ENCODE measurements at places on chromosomes 6 and 20.
A peak's percentile ranks its signal among the peaks of the same experiment; 100 is the strongest.

DNA sequence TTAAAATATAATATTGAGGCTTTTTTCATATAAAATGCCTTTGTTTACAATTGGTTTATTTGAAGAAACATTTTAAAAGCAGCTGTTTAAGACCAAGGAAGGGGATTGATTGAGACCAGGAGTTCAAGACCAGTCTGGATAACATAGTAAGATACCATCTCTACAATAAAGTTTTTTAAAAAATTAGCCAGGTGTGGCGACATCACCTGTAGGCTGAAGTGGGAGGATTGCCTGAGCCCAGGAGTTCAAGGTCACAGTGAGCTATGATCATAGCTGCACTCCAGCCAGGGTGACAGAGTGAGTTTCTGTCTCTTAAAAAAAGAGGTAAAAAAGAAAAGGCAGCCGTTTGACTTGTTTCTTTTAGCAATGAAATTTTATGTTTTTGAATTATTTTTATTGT, 117.0 kb downstream of the STXBP5 start:
- no peak for DNase-seq

GRCh38 chr6:428047-428603, 36.6 kb downstream of the IRF4 start:
- no peak for DNase-seq

GRCh38 chr6:11092668-11093375, 812 bp upstream of the SMIM13 start:
- DNase-seq, result no peak

GRCh38 chr20:2535711-2536559, 438 bp upstream of the TMC2 start:
- no peak for DNase-seq

DNA sequence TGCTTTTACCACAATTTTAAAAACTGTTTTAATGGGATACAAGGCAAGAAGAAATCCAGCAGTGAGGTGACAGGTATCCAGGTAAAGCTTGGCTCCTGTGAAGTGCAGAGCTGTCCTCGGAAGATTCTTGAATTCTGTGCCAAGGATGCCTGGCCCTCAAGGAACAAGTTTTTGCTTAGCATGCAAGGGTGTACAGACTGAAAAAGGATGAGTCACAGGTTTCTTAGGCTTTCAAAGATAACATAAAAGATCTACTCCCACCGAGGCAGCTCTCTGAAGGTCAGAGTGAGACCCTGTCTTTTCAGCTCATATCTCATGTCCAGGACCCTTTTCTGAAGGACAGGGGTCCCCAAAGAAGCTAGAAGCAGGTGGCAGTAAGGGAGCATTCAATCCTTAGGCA, 83.3 kb downstream of the CHD6 start:
- DNase-seq, result no peak

DNA sequence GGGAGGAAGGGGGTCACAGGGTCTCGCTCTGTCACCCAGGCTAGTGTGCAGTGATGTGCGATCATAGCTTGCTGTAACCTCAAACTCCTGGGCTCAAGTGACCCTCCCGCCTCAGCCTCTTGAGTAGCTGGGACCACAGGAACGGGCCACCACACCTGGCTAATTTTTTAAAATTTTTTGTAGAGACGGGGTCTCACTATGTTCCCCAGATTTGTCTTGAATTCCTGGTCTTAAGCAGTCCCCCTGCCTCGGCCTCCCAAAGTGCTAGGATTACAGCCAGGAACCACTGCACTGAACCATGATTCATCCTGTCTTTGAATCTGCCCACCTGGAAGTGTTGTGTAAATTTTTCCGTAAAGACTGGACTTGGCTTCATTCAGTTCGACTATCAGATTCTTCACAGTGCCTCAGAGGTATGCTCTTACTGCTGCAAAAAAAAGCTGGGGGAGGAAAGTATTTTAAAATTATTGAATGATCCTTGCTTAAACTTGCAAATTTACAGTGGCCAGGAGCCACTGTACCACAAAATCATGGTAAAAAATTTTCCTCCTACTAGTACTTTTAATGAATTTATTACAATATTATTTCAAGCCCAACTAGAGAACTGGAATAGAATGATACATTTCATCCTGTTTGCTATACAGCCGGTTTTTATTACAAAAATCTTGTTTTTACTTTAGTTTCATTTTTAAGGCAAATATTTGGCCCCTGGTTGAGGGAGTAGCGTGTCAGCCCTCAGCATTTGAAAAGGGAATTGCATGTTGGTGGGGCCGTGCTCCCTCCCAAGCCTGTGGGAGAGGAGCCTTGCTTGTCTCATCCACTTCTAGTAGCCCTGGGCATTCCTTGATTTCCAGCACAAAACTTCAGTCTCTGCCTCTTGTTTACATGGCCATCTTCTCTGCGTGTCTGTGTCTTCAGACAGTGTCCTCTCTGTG, 202.5 kb upstream of the SGK1 start:
- DNase-seq, result no peak

GRCh38 chr6:34909320-34909883, 20.3 kb downstream of the ANKS1A start:
- DNase-seq, result no peak

DNA sequence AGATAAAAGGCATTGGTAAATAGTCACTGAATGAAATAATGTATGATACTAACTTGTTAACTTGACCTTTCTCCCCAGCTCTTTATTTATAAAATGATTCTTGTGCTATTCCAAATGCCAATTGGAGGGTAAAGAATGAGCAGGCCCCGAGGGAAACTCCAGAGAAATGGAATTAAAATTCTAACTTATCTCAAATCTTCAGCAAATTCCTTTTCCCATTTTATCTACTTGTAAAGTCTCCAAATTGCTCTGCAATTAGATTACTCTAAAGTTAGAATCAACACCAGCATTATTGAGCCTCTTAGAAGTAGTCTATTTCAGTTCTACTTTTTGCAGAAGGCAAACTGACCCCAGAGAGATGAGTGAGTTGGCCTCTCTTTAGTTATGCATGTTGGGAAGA, 165.9 kb upstream of the PREP start:
- no peak for DNase-seq

DNA sequence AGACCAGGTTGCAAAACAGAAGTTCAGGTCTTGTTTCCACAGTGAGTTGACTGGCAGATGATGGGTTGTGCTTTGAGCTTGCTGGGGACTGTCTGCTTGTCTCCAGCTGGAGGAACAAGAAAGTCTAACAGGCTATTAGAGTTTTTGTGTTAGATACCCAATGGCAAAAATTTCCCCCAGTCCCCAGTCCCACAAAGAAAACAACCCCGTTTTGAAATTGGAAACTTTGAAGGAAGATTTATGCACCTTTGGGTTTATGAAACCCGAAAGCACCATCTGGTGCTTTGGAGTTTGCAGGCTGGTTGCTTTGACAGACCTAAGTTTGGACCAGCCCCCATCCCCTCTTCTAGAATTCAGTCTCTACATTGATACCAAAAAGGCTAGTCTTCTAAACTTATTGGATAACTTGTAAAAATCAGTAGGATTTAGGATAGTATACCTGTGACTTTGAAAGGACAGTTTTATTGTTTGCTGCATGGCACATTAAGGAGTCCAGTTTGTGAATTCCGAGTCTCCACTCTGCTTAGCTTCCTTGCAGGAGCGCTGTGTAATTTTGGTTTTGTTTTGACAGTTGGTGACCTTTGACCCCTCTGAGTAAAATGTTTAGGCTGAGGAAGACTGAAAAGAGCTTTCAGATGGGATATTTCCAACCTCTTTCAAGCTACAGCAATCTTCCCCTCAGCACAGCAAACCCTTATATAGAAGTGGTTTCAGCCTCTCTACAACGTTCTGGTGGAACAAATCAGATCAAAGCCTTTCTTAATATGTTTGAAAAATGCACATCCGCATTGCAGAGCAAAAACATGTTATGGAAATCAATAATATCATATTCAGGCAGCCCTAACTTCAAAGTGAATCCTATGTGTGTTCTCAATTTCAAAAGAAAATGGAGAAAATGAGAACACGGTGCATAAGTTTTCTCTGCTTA, 25.5 kb upstream of the PRL start:
- DNase-seq, result no peak

- no peak for DNase-seq
Observed at GRCh38 chr20:21047981-21048380, 58.2 kb downstream of the LINC00237 start.

DNA sequence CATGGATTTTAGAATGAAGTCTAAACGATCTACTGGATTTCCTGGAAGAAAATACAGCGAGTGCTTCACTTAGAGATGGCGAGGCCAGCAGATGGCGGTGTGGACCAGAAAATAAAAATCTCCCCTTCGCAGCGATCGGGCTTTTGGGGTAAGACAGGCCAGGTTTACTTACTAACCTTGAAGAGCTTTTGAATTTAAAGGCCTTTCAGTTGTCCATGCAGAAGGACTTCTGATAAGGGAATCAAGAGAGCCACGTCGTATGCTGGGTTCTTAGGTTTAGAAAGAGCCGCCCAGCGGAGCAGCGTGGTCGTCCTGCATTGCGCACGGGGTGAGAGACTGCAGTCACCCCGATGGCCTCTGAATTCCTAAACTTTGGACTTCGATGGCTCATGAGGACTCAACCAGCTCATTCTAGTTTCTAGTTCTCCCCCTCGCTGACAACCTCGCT, 125.2 kb upstream of the RALGAPA2 start:
- DNase-seq, result peak; percentile 50

DNA sequence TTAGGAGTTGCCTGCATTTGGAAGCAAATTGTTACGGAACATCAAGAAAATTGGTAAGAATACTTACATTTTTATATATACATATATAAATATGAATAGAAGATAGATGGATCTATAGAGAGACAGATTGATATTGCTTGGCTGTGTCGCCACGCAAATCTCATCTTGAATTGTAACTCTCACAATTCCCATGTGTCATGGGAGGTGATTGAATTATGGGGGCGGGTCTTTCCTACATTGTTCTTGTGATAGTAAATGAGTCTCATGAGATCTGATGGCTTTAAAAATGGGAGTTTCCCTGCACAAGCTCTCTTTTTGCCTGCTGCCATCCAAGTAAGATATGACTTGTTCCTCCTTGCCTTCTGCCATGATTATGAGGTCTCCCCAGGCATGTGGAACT, 180.8 kb upstream of the HEY2 start:
- no peak for DNase-seq

- no peak for DNase-seq
Observed at GRCh38 chr6:20632696-20633095, 98.4 kb downstream of the CDKAL1 start.

- DNase-seq, result no peak
Observed at GRCh38 chr6:81741689-81742088, 10.8 kb downstream of the TENT5A start.

Data from body of pancreas (tissue), 4 donors.